ENCODE measurements at places on chromosomes 7 and 10. TPM values are rescaled to one million over a fixed set of nuclear protein-coding genes. Genes with fewer than 3 reads are reported as not detected.

The TSPAN13 gene
- total RNA-seq: 14.8 TPM

The CEP55 gene
- total RNA-seq: 0.59 TPM

The ANKRD1 gene
- 1,733 TPM for total RNA-seq

The SPDYE16 gene
- total RNA-seq: not detected

DNA sequence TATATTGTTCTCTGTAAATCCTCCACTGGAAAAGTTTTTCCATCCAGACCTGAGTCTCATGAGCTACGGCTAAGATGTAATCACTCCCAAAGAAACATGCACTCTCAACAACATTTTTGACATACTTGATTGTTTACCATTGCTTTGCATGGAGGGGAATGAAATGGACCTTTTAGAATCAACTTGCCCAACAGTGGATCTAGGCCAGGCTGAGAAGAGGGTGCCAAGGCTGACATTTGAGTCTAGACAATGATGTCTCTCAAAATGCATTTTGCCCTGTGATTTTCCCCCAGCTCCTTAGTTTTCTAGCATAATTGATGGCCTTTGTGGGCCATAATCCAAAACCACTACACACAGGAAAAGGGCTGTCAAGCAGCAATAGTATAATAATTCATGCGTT, 297.9 kb upstream of the KLF6 start:
- no peak for DNase-seq

- DNase-seq: no peak
These were observed 161.8 kb downstream of the SKIDA1 start for GRCh38 chr10:21363731-21364104.

Data from Right ventricle myocardium superior (tissue), 1 donor.